ENCODE measurements at places on chromosomes 3 and 15.
A peak's percentile ranks its signal among the peaks of the same experiment; 100 is the strongest.

GRCh38 chr3:160413613-160414248, 14.3 kb downstream of the SMC4 start:
- DNase-seq: peak; percentile 62

DNA sequence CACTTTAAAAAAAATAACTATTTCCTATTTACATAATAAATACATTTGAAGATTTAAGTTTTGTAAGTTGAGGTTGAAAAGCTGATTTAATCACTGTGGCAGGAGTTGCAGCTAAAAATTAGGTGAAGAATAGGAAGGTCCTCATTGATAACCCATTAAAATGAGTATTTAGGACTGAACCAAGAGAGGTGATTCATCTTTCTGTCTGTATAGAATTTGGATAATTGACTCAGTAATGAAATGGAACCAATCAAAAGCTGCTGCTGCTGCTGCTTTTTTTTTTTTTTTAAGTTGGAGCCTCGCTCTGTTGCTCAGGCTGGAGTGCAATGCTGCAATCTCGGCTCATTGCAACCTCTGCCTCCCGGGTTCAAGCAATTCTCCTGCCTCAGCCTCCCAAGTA, 190.5 kb downstream of the KLHL25 start:
- no peak for DNase-seq

DNA sequence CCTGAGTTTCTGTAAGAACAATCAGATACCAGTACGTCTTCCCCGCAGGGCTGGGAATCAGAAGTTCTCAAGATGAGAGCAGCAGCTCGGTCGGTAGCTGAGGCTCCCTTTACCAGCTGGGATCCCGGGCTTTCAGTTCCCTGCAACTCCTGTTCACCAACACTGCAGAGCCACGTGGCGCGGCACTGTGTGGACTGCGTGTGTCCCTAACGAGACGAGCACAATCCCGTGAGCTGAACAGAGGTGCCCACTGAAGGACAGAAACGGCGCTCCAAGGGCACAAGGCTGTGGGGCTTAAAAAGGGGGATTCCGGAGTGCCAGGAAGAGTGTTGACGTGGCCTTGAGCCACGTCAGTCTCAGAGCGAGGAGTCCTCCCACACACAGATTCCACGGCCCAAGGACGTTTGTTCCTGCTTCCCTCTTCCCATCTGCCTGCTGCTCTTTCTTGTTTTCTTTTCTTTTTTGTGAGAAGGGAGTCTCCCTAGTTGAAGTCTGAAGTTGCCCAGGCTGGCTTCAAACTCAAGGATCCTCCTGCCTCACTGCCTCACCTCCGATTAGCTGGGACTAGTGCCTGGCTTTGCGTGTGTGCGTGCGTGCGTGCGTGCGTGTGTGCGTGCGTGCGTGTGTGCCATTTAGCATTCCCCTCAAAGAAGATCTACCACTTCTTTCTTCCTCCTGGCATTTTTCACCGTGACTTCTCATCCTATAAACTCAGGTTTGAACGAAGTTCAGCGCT, 37.1 kb upstream of the RPL35A start:
- DNase-seq: no peak

DNA sequence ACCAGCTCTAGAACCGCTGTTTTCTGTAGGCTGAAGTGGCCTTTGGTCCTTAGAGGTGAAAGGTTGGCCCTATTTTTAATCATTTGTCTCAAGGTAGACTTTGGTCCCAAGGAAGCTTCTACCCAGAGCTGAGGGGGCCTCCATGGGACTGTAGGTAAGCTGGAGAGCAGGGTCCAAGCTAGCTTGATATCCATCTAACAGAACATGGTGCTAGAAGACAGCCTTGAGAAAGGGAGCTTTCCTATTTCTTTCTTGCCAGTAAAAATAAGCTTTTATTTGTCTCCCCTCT, 3.6 kb upstream of the TNFAIP8L3 start:
- DNase-seq: no peak

DNA sequence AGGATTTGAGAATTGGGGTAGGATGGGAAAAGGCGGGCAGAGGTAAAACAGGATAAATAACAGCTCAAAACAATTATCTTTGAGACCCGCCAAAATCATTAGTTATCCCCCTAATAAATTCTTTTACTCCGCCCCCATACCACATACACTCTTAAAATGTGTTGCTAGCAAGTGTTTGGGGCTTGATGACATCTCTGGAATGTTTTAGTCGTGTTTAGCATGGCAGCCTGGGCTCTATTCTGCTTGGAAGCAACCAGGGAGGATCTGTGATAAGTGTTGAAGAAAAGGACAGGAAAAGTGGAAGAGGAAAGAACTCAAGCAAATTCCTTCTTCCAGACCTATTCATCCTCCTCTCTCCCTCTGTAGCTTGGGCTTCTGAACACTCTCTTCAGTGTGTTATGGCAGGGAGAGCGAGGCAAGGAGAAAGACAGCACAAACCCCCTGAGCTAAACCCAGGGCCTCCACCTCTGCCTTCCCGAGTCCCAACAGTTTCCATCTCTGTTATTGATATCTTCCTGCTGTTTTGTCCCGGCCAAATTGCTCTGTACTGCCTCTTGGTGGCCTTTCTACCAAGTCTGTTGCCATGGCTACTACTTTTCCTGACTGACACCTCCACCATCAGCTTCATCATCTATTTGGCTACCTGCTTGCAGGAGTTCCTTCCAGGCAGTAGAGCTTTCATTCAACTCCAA, 135.8 kb downstream of the RPL22L1 start:
- DNase-seq: no peak

DNA sequence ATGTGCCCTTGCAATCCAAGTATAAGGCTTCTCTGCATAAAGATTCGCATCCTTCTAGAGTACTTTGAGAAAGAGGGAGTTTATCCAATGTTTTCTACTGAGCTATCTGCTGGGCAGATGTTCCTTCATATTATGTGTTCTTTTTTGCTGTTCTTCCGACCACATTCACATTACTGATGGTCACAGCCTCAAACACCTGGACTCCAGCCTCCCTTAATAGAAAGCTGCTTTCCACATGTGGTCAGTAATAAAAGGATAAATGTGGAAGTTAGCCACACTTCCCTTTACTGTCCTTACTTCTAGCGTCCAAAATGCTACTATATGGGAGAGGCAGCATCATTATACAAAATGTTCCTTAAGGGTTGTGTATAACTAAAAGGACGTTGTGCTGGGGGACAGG, 116.9 kb downstream of the CD47 start:
- no peak for DNase-seq

GRCh38 chr15:39040861-39041260, 476.2 kb upstream of the RASGRP1 start:
- DNase-seq: no peak

DNA sequence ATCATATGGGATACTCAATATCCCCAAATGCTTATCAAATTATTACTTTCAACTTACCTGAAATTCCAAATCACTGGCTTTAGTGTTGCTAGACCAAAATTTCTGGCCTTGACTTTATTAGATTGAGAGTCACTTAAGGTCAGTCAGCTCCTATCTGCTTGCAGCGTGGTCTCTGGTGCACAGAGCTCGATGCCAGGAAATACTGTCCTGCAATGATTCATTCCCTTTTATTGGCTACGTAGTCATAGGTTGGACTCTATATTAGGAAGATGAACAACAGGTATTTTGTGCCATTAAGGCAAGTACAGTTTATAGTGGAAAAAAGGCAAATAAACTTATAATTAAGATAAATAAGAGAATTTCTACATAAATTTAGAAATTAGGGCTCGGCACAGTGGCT, 378.6 kb upstream of the MCTP2 start:
- DNase-seq: no peak

- DNase-seq: no peak
Observed at GRCh38 chr15:66715720-66716655, 14.0 kb downstream of the SMAD6 start.

GRCh38 chr3:72515281-72515680, 333.0 kb downstream of the SHQ1 start:
- DNase-seq: no peak

DNA sequence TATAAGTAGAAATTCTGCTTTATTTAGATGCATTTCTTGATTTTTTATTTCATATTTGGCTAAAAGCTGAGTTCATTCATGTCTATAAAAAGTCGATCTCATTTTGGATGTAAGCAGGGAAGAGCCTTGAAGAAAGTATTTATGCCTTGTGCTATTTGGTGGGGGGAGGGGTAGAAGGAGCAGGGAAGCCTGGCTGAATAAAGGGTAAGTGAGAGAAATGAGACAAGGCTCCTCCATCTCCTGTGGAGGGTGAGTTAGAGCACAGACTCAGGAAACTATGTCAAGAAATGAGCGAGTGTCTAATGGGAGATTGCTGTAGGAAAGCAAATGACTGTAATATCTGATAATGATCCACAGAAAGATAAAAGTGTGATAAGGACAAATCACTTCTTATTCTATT, 121.8 kb upstream of the ATP11B start:
- no peak for DNase-seq
